Activated CD8-positive, alpha-beta T cell treated with anti-CD3 and anti-CD28 coated beads for 36 hours (primary cell): ENCODE measurements at places on chromosomes 2 and 18. TPM values are rescaled to one million over a fixed set of nuclear protein-coding genes. Genes with fewer than 3 reads are reported as not detected.

GRCh38 chr2:163205589-163206254 lies 367.2 kb upstream of the KCNH7 start:
- no peak overlapping the region for H3K27ac ChIP-seq
- no peaks in the 10 kb centered on the region for H3K36me3 ChIP-seq
- no peak for DNase-seq
- H3K4me3 ChIP-seq, result no peak overlapping the region

DNA sequence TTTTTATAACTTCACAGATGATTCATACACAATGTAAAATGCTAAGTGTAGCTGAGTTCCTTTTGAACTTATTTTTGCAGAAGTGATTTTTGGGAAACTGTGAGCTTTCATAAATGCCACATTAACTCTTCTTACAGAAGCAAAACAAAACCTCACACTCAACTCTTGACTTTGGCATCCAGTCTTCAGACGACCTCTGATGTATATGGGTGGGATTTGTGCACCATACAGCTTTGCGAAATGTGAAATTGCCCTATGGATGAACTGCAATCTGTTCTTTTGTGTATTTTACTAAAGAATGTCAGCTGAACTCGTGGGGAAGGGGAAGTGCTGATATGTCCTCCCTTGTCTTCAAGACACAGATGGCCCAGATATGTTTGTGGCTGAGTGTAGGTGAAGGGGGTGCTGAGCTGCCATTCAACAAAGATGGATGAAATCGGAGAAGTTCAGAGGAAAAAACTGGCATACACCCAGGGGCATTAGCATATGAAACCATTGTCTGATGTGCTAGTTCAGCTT lies 218.3 kb downstream of the PTGR3 start:
- no peak overlapping the region for H3K4me3 ChIP-seq
- peaks cover 50% of the 10 kb centered on the region for H3K4me1 ChIP-seq
- no peak for DNase-seq
- H3K36me3 ChIP-seq, result peaks cover 2% of the 10 kb centered on the region
- no peaks in the 10 kb centered on the region for H3K27me3 ChIP-seq
- H3K27ac ChIP-seq, result peak overlapping the region; percentile 63

- H3K4me3 ChIP-seq, result no peak overlapping the region
- no peak overlapping the region for H3K27ac ChIP-seq
- peaks cover 3% of the 10 kb centered on the region for H3K4me1 ChIP-seq
- H3K27me3 ChIP-seq, result peaks cover 4% of the 10 kb centered on the region
Measured at GRCh38 chr2:161913865-161914264, 160.2 kb downstream of the DPP4 start.

DNA sequence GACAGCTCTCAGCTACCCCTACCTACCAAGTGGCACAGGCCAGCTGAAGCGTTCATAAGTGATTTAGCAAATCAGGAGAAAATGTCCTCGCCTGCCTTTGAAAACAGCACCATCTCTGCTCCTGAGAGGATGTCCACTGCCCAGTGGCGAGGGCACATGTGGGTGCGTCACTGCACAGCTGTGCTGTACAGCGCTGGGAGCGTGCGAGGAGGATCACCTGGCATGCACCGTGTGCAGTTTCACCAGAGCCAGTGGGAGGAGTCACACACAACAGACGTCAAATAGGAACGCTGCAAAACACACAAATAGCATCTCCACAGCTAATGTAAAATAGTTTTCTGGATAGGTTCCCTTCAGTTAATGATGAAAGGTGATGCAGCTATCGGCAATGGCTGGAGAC lies 154.1 kb downstream of the HDAC4 start:
- H3K4me3 ChIP-seq, result no peak overlapping the region
- peaks cover 32% of the 10 kb centered on the region for H3K4me1 ChIP-seq
- H3K27ac ChIP-seq, result no peak overlapping the region
- H3K36me3 ChIP-seq, result peaks cover 2% of the 10 kb centered on the region

- H3K36me3 ChIP-seq, result peaks cover 52% of the 10 kb centered on the region
- H3K27me3 ChIP-seq, result no peaks in the 10 kb centered on the region
- H3K27ac ChIP-seq, result no peak overlapping the region
- DNase-seq, result no peak
- H3K4me1 ChIP-seq, result peaks cover 19% of the 10 kb centered on the region
Measured at GRCh38 chr2:203960811-203961210, 24.2 kb downstream of the ICOS start.

The ALLC gene
- total RNA-seq, result not detected

DNA sequence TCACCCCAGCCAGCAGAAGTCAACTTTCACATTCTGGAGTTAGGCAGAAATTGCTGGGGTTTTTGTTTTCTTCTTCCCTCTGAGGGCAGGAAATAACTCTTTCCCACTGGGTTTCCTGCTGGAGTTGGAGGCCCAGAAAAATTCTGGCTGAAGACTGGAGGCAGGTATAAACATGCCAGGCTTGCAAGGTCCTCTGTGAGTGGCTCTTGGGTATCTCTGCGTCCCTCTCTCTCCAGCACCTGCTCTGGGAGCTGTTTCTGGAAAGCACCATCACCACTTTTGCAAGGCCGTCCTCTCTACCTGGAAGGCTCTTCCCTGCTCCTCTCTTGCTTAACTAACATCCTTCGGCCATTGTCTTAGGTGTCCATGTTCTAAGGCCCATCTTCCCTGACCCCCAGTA lies 91.0 kb downstream of the MCFD2 start:
- no peak for DNase-seq
- no peak overlapping the region for H3K4me3 ChIP-seq
- no peaks in the 10 kb centered on the region for H3K4me1 ChIP-seq
- no peak overlapping the region for H3K27ac ChIP-seq
- peaks cover 5% of the 10 kb centered on the region for H3K27me3 ChIP-seq
- no peaks in the 10 kb centered on the region for H3K36me3 ChIP-seq

The ALPG gene
- not detected for total RNA-seq

The SERPINB12 gene
- total RNA-seq, result not detected

DNA sequence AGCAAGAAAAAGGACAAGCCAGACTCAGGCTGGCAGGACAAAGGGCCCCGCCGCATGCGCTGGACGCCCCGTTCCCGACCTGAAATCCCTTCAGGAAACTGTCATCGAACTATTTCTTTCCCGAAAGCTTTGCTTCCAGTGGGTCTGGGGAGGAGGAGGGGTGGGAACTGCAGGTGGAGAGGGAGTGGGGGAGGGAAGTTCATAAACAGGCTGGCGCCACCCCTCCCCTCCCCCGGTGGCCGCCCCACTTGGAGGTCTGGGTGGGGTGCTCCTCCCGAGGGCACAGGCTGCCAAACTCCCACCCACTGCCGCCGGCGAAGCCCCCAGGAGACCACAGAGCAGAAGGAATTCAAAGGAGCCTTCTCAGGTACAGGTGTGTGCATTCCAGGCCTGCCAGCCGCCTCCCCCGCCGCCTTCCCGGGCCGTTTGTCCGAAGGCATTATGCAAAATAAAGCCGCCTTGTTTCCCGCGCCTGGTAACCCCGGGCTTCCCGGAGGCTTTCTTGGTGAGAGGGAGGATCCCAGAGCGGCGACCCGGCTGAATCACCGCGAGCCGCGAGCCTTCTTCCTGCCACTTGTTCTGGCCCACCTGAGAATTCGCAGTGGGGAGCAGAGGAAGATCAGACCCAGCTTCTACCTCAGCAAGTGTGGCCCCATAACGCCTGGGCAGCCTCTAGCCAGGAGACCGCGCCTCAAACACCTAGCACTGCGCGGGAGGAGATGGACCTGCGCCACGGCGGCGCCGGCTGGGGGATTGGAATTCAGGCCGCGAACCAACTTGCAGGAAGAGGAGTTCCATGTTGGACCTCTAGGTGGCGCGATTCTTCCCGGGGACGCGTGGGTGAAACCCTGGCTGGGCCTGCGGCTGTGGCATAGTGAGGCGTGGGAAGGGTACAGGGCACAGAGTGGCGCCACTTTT lies 101.9 kb downstream of the FOXI3 start:
- peak overlapping the region; percentile 42 for H3K4me3 ChIP-seq
- peak; percentile 80 for DNase-seq
- peaks cover 9% of the 10 kb centered on the region for H3K4me1 ChIP-seq
- no peak overlapping the region for H3K27ac ChIP-seq
- peaks cover 32% of the 10 kb centered on the region for H3K27me3 ChIP-seq
- no peaks in the 10 kb centered on the region for H3K36me3 ChIP-seq

- H3K36me3 ChIP-seq, result no peaks in the 10 kb centered on the region
- no peak overlapping the region for H3K4me3 ChIP-seq
- H3K27ac ChIP-seq, result no peak overlapping the region
- H3K27me3 ChIP-seq, result peaks cover 35% of the 10 kb centered on the region
- peaks cover 6% of the 10 kb centered on the region for H3K4me1 ChIP-seq
Measured at GRCh38 chr2:173079973-173080860, 4.6 kb downstream of the MAP3K20 start.

DNA sequence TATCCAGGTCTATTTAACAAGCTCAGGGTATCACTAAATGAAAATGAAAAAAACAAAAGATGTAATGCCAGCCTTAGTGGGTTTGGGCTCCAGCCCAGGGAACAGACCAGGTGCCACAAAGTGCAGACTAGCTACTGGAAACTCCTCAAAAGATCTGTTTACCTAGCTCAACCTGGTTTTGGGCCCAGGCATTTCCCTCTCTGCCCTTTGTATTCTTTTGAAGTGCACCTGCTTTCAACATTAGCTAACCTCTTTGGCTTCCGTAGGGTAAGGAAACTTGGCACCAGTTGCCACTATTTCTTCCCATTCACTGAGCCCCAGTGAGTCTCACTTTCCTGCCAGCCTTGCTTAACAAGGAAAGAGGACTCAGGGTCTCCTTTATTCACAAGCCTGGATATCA lies 123.6 kb upstream of the CDCA7 start:
- H3K36me3 ChIP-seq, result no peaks in the 10 kb centered on the region
